ENCODE measurements at places on chromosomes 13 and 19.

- DNase-seq: peak; percentile 78
Observed at GRCh38 chr19:1064661-1065605, 2.0 kb upstream of the ARHGAP45 start.

DNA sequence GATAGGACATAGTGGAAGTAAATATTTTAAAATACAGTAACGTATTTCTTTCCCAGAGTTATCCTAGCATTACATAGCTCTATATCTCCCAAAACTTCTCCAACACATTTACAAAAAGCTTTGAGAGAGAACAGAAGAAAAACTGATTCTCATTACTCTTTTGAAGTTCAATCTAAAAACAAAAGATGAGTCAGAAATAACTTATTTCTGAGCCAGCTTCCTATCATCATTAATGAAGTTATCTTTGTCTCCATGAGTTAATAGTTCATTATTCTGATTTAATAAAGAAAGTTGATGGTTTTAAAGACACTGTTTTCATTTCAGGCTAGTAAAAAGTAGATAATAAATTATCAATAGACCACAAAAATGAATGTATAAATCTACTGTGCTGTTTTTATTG, 446.7 kb upstream of the SPRY2 start:
- DNase-seq: no peak

- no peak for DNase-seq
Observed at GRCh38 chr19:39874404-39874803, 28.2 kb upstream of the FBL start.

GRCh38 chr13:54394085-54394700, 1365.6 kb downstream of the OLFM4 start:
- DNase-seq: no peak

- peak; percentile 34 for DNase-seq
Observed at GRCh38 chr19:40357640-40358039, 9.1 kb downstream of the PLD3 start.

DNA sequence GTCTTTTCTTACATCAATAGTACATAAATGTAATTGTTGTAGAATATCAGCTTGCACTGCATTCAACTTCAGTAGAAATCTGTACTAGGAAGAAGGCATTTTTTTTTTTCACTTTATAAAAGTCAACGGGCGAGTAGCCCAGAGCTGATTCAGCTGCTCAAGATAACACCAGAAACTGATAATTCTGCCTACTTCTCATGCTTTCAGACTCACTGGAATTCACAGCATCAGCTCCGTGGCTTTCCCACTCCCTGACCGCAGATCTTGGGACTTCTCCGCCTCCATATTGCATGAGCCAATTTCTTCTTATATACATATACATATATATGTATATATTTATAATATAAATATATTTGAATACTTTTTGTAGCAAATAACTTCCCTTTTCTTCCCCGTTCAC, 263.1 kb upstream of the RXFP2 start:
- DNase-seq: peak; percentile 77

DNA sequence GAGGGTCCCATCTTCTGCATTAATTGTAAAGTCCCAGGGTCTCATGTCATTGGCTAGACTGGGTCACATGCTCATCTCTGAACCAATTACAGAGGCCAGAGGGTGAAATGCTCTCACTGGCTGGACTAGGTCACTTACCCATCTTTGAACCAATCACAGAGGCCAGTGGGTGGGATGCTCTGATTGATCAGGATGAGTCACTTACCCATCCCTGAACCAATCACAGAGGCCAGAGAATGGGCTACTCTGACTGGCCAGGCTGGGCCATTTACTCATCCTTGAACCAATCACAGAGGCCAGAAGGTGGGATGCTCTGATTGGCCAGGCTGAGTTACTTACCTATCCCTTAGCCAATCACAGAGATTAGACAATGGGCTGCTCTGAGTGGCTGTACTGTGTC, 5.3 kb downstream of the MISP start:
- DNase-seq: peak; percentile 66

GRCh38 chr13:38530492-38530891, 156.4 kb upstream of the FREM2 start:
- DNase-seq: peak; percentile 42

DNA sequence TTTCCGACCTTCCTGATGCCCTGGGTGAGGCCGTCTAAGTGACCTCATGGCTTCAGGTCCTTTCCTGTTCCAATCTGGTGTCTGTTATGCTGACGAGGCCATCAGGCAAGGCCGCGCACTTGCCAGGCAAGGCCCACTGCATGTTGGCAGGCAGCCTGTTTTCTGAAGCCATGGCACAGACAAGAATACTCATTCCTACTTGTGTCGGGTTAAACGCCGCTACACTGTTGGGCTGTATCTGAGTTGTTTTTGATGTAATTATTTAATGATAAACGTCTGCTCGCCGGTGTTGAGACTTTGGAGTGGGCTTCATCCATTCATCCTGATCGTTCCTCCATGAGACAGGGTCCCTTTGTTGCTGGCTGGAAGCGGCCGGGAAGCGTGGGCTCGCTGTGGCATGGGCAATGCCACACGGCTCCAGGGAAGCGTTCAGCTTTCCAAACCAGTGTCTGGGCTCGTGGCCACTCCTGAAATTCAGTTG, 92.1 kb downstream of the ATP11A start:
- DNase-seq: no peak

- DNase-seq: no peak
Observed at GRCh38 chr19:22901431-22902130, 69.5 kb downstream of the ZNF723 start.

GRCh38 chr13:79281339-79281747, 124.7 kb downstream of the RBM26 start:
- no peak for DNase-seq

DNA sequence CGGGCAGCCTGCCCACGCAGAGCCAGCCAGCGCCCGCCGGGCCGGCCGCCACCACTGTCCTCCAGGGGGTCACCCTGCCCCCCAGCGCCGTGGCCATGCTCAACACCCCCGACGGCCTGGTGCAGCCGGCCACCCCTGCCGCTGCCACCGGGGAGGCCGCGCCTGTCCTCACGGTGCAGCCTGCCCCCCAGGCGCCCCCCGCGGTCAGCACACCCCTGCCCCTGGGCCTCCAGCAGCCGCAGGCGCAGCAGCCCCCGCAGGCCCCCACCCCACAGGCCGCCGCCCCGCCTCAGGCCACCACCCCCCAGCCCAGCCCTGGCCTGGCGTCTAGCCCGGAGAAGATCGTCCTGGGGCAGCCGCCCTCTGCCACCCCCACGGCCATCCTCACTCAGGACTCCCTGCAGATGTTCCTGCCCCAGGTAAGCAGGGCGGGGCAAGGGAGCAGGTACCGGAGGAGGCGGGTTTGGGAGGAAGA, 32.3 kb upstream of the EHD2 start:
- no peak for DNase-seq

DNA sequence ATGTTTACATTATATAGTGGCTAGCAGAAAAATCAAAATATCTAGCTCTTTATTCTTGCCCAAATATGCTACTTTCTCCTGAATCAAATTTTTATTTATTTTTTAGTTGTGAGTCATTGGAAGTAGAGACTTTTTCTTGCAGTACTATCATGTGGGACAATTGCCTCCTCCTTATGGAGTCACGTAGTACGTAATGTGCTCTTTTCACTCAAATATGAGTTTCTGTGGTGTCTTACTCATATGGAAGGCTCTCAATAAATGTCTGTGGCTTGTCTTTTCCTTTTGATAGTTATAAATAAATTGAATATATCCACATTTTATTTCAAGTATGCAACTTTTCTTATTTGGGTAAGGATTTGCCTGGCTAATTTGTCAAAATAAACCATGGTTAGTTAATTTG, 1411.0 kb upstream of the SLC10A2 start:
- peak; percentile 94 for DNase-seq

- DNase-seq: no peak
Observed at GRCh38 chr19:45785097-45785496, 2.8 kb upstream of the DMPK start.

DNA sequence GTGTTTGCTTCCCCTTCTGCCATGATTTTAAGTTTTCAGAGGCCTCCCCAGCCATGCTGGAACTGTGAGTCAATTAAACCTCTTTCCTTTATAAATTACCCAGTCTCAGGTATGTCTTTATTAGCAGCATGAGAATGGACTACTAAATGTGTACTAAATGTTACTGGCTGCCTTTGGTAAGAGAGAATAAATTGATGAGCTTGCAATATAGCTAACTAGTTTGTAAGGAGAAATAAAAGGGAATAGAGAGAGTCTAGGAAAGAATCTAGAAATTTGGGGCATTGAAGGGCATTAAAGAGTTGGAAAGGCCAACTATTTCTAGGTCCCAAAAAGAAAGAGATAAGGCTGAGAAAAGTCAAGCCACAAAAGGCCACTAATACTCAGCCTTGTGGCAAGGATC, 5.5 kb upstream of the SOHLH2 start:
- DNase-seq: no peak

DNA sequence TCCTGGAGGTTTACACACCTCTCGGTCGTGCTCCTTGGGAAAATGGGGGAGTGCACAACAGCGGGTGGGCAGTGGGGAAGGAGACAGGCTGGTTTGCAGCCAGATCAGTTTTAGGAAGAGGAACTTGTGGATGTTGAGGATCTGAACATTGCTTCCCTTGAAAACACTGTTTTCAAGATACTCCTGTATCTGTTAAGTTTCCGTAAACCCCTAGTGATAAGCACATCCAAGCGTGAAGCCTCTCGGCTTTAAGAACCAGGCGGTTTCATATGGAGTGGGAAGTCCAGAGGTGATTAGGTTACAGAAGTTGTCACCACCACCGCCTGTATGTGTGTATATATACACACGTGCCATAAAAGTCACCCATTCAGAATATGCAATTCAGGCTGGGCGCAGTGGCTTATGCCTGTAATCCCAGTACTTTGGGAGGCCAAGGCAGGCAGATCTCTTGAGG, 47.4 kb downstream of the SIPA1L3 start:
- DNase-seq: no peak

DNA sequence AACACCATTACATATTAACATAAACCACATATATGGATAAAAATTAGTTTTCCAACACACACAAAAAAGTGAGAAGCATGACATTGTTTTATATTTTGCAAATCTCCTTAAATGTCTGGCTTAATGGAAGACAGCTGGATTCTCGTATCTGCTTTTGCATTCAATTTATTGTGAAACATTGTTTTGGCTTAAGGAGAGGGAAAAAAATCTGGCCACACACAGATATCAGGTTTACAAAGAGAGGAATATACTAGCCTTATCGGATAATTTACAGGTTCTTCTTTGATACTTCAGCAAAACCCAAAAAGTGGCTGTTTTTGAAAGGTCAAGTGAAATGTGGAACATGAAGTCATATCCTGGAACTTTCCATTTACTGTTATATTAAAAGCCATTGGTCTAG, 523.5 kb upstream of the ARGLU1 start:
- DNase-seq: no peak

DNA sequence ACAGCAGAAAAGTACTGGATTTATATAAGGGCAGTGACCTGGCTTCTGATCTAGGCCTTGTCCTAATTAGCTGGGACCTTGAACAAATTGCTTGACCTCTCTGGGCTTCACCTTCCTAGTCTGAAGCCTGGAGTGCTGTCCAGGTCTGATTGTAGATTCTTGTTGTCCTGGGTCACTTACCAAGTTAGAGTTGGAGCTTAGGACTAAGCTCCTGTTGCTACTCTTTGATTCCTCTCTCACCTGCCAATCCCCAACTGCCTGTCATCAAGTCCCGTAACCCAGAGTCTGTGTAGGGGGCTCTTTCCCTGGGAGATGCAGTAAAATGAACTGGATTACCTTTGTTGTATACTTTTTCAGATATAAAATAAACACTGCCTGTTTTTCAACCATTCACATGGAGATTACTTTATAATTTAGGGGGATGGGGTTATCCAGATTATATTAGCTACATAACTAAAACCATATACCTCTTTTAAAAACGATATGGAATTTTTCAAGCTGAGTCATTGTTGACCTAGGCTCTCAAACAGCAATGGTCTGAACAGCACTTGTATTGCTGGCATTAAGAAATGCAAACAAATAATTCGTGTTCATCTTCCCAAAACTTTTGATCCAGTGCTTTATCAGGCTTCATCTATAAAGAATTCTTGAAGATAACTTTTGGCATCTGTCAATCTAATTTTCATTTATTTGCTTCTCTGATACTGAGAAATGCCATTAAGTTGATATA, 5.8 kb downstream of the ARHGAP35 start:
- no peak for DNase-seq

DNA sequence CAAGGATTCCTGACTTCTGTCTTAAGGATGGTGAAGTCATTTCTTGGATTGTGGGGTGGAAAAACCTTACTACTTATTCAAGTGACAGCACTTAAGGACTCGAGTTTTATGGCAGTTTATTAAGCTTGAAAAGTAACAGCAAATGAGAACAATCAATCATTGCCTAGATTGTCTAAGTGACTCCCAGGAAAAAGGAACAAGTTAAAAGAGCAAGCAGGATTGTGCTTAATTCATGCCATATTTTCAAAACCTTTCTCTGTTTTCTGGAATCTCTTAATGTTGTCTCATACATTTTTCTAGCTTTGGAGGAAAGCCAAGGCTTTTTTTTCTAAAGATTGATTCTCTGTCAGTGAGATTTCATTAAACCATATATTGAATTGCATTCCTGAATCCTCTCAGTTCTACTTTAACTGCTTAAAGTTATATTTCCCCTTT, 236.2 kb upstream of the HTR2A start:
- DNase-seq: no peak

- no peak for DNase-seq
Observed at GRCh38 chr13:51794964-51795363, 9.0 kb downstream of the DHRS12 start.

DNA sequence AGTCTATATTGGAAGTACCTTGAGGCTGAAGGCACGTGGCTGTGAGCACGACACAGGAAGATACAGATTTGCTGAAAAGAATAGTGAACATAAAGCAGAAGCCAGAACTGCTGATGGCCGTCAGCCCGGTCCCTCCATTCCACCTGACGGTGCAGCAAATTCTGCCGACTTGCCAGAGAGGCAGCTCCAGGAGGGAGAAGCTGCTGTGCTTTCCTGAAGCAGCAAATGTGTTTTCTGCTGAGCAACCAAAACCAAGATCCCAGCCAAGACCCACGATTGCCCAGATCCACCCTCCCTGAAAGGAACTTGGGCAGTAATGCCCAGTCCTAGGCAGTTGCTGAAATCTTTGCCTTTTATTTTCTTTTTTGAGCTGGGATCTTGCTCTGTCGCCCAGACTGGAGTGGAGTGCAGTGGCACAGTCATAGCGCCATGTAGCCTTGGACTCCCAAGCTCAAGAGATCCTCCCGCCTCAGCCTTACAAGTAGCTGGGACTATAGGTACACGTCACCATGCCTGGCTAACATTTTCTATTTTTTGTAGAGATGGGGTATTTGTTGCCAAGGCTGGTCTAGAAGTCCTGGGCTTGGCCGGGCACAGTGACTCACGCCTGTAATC, 7.0 kb upstream of the RCN3 start:
- DNase-seq: no peak

Data from iris pigment epithelial cell (primary cell).